ENCODE measurements at places on chromosomes 5 and 9.
A peak's percentile ranks its signal among the peaks of the same experiment; 100 is the strongest.

DNA sequence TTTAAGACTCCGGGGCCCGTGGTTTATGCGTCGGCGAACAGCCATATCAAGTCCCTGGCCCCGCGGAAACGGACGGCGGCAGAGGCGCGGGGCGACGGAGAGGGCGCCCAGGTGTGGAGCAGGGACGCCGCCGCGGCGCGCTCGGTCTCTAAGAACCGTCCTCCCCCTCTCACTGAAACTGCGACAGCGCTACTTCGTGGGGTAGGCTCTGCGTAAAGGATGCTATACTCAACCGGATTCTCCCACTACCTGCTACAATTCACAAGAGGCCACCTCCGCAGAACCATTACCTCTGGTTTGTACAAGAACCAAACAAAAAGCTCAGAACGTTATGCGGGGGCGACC lies 404 bp downstream of the MRNIP start:
- DNase-seq, result no peak

- no peak for DNase-seq
These were observed 20.5 kb upstream of the MRNIP start for GRCh38 chr5:179879003-179879689.

- DNase-seq, result peak; percentile 22
These were observed 83.1 kb downstream of the JMY start for GRCh38 chr5:79318935-79319614.

GRCh38 chr9:132663117-132663516 lies 6.7 kb downstream of the DDX31 start:
- no peak for DNase-seq

GRCh38 chr9:134871697-134872340 lies 8.8 kb upstream of the FCN2 start:
- DNase-seq, result no peak

DNA sequence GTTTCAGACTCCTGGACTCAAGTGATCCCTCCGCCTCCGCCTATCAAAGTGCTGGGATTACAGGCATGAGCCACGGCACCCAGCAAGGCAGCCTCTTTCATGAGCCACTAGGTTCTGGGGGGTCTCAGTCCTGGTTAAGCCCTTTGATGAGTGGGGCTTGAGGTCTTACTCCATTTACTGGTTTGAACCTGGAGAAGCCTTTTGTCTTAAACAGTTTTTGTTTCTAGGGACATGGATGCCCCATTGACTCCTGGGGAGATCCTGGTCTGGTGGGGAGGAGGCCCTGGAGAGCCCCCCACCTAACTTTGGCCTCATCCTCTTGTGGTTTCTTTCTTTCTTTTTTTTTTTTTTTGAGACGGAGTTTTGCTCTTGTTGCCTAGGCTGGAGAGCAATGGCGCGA lies 6.7 kb downstream of the PRRC2B start:
- no peak for DNase-seq

DNA sequence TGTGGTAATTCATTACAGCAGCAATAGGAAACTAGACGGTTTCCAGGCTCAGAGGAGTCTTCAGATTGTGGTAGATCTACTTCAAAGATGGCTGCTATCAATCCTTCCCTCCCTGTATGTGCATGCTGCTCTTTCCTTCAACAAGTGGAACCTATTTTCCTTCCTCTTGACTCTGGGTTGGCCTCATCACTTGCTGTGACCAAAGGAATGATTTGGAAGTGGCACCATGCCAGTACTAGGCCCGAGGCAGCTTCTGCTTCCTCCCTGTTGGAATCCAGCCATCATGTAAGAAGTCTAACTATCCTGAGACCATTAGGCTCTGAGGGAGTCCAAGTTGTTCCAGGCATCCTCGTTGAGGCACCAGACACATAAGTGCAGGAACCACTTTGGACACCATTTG lies 46.5 kb upstream of the MCTP1 start:
- no peak for DNase-seq

GRCh38 chr5:108762660-108763059 lies 15.0 kb downstream of the FER start:
- no peak for DNase-seq

DNA sequence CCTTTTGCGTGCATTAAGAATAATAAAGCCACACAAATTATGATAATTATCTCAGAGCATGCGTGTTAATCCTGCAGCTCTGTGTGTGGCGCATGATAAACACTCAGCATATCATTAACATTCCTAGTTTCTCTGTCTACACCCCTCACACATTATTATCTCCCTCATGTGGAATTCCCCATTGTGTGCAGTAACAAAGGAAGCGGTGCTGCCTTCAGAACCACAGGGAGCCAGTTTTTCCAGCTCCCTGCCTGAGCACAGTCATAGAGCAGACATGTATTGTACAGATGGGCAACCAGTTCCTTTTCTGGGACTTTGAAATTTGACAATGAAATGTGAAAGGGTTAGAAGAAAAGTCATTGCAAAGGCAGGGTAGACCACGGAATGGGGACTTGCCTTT lies 1365.5 kb upstream of the CDH9 start:
- DNase-seq, result no peak

GRCh38 chr9:134182554-134183085 lies 18.3 kb upstream of the RNU6ATAC start:
- DNase-seq, result no peak

DNA sequence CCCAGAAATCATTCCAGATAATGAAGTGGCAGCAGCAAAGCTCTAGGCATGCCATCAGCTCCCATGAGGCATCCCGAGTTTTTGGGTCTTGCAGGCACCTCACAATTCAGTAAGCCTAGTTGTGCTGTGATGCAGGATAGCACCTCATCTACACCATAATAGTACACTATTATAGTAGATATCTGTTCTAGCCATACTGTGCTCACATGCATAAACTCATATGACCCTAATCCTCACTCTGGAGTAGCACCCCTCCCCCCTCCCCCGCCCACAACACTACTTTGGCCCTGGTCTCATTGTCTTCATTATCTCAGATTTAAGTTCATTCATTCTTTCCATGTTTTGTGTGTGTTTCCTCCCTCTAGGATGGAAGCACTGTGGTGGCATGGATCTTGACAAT lies 102.5 kb upstream of the PITX1 start:
- no peak for DNase-seq

DNA sequence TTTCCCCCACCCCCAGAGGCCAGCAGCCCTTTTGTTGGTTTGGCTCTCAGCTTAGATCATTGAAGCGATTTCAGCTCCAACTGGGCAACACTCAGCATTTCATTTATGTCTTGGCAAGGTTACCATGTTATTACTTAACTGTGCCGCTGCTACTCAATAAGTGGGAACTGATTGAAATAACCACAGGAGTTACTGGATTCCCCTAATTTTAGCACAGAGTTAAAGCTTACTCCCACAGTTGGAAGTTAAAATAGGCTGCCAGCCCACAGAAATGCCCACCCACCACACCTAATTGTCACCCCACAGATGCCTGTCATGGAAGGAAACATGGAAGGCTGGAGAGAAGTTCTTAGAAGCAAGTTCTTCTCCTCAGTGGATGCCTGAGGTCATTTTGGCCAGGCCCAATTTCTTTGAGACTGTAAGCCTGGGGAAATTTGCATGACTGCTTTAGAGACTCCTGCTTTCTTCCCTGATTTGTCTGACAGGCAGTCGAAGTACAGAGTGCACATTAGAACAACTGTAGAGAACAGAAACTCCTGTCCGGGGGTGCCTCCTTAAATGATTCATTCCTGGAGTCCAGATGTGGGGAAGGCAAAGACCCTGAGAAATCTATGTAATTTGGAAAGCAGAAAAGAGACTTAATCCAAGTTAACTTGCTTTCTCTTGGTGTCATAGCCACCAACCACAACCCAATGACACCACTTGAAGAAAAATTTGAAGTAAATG lies 370.0 kb downstream of the ZSWIM6 start:
- no peak for DNase-seq

DNA sequence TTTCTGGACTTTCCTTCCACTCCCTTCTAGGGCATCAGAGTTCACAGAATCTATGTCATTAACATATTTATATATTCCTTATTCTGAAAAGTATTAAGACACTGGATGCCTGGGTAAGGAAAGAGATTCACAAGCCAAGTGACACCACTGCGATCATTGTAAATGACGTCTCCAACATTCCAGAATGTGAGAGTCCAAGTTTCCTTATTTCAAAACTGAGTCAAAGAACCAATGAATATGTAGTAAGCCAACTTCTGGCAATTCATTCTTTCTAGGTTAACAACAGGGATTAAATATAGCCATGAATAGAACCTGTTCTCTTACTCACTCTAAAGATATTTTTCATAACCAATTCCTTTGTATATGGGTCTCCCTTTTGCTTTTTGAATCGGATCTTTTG lies 18.1 kb downstream of the RAI14 start:
- DNase-seq, result no peak

DNA sequence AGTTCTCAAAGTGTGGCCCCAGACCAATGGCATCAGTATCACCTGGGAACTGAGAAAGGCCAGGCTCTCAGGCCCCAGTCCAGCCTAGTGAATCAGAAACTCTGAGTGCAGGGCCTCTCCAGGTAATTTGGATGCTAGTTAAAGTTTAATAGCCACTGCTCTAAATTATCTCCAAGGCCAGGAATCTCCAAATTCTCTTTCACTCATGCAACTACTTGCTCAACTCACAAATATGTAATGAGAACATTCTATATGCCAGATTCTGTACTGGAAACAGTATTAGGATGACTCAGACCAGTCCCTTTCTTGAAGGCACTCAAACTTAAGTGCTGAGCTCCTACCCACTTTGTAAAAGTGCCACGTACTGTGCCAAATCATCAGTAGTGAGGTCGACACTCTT lies 84.6 kb downstream of the PAPPA start:
- DNase-seq, result peak; percentile 51

DNA sequence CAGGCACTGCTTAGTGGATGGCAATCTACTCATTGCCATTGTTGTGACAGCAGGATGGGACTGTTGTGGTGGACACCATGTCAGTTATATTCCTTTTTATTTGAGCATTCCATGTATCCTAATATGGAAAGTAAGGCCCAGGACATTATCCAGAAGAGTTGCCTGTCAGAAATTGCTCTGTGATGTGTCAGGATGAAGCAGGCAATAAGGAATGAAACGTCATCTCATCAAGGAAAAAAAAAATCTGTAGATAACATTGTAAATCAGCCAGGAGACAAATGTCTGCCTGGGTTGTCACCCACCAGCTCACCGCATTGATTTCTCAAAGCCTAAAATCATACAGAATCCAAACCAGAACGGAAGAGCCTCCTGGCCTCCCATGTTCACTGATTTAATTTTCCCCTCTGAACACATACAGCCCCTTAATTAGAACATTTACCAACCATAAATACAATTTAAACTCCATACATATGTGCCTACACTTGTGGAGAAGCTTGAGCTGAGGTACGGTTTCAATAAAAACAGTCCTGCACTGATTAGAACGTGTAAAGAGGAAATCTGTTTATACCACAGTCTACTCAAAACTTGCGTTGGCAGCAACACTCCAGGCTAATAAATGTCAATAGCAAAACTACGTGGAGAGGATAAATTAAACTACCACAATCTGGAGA lies 73.9 kb downstream of the FOXD1 start:
- no peak for DNase-seq

- DNase-seq, result no peak
These were observed 22.2 kb upstream of the RNU6ATAC start for GRCh38 chr9:134186471-134187109.
